Stimulated activated CD8-positive, alpha-beta memory T cell treated with anti-CD3 and anti-CD28 coated beads, Interleukin-4, amount 100 ng/mL, for 1 hour (primary cell): ENCODE measurements at places on chromosomes 4 and X.

DNA sequence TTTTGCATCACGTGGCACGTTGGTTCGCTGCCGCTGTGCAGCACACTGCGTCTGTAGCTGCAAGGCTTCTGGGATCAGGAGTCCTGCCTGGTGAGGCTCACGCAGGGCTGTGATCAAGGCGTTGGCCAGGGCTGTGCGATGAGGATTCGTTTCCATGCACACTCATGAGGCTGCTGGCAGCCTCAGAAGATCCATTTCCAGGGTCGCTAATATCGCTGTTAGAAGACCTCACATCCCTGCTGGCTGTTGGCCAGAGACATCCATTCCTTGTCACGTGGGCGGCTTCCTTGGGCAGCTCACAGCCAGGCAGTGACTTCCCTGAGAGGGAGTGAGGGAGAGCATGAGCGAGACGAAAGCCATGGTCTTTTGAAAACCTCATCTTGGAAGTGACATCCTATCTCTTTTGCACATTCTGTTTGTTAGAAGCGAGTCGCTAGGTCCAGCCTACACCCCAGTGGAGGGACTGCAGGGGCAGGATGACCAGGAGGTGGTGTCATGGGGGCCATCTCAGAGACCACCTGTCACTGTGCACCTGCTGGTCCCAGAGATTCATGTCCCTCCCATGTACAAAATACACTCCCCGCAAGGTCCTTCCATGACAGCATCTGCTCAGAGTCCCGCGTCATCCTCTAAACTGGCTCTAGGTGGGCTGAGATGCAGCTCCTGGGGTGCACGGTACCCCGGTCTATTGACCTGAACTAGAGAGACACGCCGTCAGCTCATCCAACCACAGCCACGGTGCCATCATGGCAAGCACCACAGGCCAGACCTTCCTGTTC, 12.2 kb downstream of the RGS12 start:
- no peak for DNase-seq

GRCh38 chr4:87019246-87019791, 84.5 kb downstream of the AFF1 start:
- DNase-seq: no peak

DNA sequence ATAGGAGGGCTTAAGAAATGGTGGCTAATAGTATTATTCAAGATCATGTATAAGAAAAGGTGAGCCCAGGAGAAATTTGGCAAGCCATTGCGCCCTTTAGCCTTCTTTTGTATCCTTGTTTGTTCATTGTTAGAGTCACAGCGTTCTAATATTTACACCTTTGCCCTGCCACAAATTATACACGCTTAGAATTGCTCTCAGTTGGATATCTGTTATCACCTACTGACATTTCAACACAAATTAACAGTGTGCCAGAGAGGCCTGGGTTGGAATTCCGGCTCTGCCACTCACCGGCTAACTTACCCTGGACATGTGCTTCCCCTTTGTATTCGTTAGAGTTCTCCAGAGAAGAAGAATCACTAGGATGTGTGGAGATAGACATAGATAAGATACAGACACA, 148.7 kb upstream of the KIT start:
- no peak for DNase-seq

DNA sequence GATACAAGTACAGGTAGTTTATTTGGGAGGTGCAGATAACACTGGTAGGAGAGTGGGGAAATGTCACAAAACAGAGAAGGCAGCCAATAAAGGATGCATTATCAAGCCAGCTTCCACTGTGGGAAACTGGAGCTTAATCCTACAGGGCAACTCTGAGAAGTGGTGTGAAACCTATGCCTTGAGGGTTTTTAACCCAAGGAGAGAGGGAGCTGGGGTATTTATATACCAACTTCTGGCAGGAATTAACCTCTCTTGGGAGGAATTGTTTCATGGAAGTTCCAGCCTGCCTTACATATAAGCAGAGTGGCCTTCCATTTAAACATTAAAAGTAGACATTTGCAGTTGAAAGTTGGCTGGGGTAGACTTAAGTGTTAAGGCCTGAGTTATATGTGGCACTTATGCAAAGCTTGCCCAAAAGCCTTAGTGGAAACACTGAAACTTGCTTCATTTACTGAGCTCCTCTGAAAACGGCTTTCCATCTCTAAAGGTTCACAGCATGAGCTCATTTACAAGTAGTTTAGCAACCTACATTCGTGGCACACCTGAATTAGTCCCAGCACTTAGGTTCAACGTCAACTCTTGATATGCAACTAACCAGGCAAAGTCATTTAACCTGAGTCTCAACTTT, 19.2 kb downstream of the MAGEB17 start:
- DNase-seq: no peak

- no peak for DNase-seq
Observed at GRCh38 chr4:99642725-99643489, 14.7 kb downstream of the C4orf54 start.

DNA sequence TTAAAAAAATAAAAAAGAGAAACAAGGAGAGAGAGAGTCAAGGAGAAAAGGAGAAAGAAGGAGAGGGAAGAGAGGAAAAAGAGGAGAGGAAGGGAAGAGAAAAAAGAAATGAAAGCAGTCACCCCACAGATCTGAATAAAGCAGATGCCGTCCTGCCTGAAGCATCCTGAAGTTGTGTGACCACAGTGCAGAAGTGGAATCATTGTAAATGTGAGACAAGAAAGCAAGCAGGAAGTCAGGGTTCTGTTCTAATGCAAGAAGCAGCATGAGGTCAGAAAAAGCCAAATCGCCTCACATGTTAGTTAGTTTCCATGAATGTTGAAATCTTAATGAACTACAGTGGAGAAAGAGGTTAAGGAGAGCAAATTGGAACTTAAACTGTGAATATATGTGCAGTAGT, 692.5 kb downstream of the CENPC start:
- no peak for DNase-seq
